T1000 (cell line): ENCODE measurements at places on chromosomes 1 and 21.

GRCh38 chr21:26491663-26492062, 81.4 kb downstream of the CYYR1 start:
- DNase-seq = no peak

GRCh38 chr1:167955915-167956314, 19.0 kb upstream of the MPC2 start:
- DNase-seq = no peak

GRCh38 chr1:6796095-6796494, 10.8 kb downstream of the CAMTA1 start:
- no peak for DNase-seq

DNA sequence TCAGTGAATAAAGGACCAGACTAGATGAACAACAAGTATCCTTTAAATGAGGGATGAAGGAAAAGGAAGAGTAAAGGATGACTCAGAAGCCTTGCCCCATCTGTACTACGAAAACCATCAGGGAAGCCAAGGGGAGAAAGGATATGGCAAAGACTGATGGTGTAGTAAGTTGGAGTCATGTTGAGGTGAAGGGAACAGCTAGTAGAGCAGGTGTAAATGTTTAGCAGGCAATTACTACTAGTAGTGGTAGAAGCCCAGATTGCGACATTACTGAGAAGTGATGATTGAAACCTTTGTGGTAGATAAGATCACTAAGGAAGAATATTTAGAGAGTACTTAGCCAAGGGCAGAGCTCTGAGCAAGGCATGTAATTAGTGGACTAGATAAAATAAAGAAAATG, 84.0 kb downstream of the PHTF1 start:
- no peak for DNase-seq

GRCh38 chr1:190175320-190175719, 302.3 kb downstream of the BRINP3 start:
- DNase-seq = no peak

- DNase-seq = no peak
These were observed 4.1 kb downstream of the PLEKHN1 start for GRCh38 chr1:970242-970972.

DNA sequence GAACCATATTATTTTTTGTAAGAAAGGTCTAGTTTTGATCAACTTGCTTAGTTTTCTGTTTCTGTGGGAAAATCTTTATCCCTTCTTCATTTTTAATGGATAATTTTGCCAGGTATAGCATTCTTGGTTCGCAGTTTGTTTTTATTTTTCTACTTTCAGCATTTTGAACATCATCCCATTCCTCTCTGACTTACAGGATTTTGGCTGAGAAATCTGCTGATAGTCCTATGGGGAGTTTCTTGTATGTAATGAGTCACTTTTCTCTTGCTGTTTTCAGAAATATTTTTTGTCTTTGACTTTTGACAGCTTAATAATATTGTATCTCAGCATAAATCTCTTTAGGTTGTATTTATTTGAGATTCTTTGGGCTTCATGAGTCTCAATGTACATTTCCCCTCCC, 389.1 kb downstream of the PBX1 start:
- DNase-seq = no peak

- peak; percentile 62 for DNase-seq
These were observed 87.4 kb upstream of the C1orf21 start for GRCh38 chr1:184299406-184299790.

GRCh38 chr1:111275079-111275478, 15.6 kb upstream of the CHIA start:
- DNase-seq = peak; percentile 67

GRCh38 chr1:154883919-154884868, 14.1 kb upstream of the KCNN3 start:
- no peak for DNase-seq

- no peak for DNase-seq
These were observed 147.3 kb downstream of the KAZN start for GRCh38 chr1:14745789-14746188.

GRCh38 chr1:14094611-14095400, 394.8 kb downstream of the PRDM2 start:
- no peak for DNase-seq

DNA sequence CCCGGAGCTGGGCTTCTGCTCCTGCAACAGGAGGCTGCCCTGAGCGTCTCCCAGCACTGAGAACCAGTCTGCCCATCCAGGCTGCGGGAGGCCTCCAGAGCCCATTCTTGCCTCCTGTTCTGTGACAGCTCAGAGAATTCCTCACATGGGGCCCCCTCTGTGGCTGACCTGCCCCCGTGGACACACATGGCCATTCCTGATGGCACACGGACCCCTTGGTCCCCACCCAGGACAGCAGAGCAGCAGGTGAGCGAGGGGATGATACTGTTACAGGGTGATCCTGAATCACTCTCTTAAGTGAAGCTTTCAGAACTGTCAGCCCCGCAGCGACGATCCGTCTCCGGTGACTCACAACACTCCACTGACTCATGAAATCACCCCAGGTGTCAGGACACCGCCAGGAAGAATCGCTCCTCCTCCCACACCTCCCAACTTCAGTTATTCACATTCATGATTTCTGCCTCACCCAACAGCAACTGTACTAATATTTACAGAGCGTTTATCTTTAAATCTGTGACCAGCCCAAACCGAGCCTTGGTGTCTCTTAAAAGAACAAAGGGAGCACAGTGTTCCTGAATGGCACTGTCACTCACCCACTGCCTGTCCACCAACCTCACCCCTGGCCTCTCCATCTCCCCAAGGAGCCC, 22.5 kb downstream of the CHD5 start:
- no peak for DNase-seq

DNA sequence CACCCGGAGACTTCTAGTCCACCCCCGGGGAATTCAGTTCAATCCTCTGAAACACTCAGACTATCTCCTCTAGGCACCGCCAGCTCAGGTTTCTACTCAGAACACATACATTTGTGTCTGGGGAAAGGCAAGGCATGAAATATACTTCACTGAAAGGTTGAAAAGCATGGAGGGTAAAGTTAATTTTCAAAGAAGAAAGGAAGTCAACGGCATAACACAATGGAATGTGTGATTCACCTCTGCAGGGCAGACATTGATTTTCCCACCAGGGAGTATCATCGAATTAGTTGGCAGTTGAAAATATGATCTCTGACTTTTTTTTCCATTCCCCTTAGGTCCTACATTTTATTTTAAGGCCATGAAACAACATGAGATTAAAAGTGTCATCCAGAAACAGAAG, 669.4 kb downstream of the SMYD3 start:
- no peak for DNase-seq

DNA sequence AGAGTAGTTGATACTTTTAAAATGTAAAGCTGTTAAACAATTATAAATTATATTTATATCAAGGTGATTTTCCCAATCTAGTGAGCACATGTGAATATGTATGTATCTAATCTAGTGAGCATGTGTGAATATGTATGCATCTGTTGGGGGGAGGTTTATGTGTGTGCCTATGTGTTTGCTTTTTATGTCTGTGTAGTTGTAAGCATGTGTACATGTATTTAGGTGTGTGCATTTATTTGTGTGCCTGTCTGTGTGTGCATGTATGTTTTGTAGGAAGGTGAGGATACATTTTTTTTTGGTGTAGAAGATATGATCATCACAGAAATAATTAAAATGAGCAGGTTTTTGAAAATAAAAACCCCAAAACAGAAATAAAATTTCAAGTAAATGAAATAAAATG, 318.9 kb upstream of the CHRM3 start:
- no peak for DNase-seq

DNA sequence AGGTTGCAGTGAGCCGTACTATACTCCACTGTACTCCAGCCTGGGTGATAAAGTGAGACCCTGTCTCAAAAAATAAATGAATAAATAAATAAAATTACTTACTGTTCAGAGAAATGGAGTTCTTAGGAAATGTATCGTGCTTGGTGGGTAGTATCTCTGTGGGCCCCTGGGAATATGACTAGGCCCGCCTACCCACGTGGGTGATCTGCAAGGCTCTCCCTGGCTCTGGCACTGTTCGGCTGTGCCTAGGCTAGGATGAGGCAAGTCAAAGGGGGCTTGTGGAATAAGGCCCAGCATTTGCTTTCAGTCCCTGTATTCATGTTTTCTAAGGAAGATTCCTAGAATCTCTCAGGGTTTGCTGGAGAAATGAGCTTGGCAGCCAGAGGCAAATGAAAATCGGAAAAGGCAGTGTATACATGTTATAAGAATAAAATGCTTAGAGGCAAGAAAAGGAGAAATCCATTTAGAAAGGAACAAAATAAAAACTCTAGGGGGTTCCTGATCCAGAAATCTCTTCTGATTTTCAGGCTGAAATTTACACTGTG, 4.5 kb upstream of the CSRP1 start:
- DNase-seq = no peak

DNA sequence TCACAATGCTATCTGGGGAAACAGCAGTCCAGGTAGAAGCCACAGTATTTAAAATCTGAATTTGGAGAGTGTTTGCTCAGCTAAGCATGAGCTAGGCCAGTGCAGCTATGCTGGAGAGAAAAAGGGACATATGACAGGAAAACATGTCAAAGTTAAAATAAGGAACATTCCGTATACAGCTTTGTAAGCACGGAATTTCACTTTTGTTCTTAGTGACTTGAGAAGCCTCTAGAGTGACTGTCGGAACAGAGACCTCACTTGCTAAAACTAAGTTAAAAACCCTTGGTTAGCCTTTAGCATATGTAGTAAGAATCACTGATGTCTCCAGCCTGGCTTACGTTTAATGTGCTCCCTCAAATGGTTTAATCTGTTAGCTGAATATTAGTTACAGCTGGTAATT, 661.7 kb downstream of the KCNT2 start:
- DNase-seq = no peak

GRCh38 chr1:14698314-14698713, 99.8 kb downstream of the KAZN start:
- no peak for DNase-seq

GRCh38 chr1:97875996-97876395, 44.8 kb downstream of the DPYD start:
- no peak for DNase-seq

- peak; percentile 71 for DNase-seq
These were observed 27.1 kb downstream of the ZBTB17 start for GRCh38 chr1:15948595-15949452.

DNA sequence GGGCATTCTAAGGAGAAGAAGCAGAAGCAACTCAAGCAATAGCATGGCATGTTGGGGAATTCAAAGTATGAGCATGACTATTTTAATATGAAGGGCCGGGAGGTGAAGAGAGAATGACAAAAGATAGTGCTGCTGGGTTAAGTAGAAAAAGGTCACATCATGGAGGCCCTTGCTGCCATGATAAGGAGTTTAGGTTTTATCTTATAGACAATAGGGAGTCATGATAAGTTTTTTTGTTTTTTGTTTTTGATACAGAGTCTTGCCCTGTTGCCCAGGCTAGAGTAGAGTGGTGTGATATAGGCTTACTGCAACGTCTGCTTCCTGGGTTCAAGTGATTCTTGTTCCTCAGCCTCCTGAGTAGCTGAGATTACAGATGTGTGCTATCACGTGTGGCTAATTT, 3.1 kb downstream of the BNIPL start:
- no peak for DNase-seq

GRCh38 chr1:207754974-207755700, 3.3 kb downstream of the CD46 start:
- no peak for DNase-seq

DNA sequence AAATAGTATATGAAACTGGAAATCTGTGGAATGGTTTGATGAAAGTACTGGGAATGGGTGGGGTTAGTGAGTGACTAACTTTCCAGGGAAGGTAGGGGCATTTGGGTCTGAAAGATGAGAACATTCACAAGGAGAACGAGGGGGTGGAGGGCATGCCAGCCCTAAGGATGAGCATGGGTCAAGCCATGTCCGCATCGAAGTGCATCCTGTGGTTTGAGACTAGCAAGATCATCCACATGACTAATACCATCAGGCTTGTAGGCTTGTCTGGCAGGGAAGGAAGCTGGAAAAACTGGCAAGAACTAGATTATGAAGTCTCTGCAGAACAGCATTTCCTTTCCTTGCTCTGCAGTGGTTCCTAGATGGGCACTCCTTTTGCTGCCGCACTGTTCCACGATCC, 70.4 kb upstream of the UBE2U start:
- DNase-seq = peak; percentile 60

- DNase-seq = no peak
These were observed 17.1 kb downstream of the RC3H1 start for GRCh38 chr1:174005032-174005431.

DNA sequence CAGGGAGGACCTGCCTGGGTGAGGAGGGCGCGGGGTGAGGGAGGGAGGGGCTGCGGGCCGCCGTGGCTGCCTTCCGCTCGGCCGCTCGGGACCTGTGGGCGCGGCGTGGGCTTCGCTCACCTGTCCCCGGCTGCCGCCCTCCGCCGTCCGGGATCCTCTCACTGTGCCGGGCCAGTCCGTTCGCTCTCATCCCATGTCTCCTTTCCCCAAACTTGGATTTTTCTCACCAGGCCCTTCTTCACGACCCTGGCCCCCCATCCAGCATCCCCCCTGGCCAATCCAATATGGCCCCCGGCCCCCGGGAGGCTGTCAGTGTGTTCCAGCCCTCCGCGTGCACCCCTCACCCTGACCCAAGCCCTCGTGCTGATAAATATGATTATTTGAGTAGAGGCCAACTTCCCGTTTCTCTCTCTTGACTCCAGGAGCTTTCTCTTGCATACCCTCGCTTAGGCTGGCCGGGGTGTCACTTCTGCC, 362 bp downstream of the ZBTB48 start:
- DNase-seq = no peak

DNA sequence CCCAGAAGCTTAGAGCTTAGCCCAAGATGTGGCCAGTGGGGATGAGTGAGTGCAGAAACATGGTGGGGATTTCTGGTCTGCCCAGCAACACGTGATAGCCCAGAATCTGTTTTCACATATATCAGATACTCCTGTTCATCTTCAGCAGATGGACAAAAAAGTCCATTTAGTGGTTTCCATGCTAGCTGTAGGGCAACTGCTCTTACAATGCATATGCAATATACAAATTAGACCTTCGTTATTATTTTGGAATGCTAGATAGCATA, 96.9 kb upstream of the SGIP1 start:
- DNase-seq = no peak
